ENCODE measurements at places on chromosomes 3 and 15.

- DNase-seq = no peak
Measured at GRCh38 chr3:138338811-138339210, 9.2 kb upstream of the NME9 start.

GRCh38 chr3:129481766-129482332 is 41.8 kb downstream of the IFT122 start:
- no peak for DNase-seq

DNA sequence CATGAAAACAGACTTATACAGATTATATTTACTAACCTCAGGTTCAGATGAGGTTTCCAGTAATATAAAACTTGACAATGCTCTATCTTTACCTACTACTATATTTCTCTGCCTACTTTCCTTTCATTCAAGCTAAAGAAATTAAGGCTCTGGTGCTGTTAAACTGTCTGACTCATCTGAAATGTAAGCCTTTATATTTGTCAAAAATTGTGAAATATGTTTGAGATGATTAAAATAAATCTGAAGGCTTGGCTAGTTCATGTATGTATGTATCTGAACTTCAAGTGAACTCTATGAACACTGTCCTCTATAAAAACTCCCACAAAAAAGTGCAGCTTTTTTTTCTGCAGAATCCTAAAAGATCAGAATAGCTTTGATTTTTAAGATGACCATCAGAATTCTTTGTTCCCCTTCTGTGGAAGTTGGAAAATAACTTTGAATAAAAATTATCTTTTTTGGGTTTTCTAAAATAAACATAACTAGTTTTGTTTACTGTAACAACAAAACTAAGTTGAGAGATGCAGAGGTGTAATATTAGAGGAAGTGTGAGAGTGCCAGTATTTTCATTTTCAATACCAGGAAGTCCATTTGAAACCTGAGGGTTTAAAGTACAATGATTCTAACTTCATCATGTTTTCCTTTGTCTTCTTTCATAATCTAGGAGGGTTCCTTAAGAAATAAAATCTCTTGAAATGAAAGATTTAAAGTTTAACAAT is 42.2 kb downstream of the ILDR1 start:
- DNase-seq = no peak

- DNase-seq = no peak
Measured at GRCh38 chr3:191302451-191302850, 26.7 kb upstream of the CCDC50 start.

DNA sequence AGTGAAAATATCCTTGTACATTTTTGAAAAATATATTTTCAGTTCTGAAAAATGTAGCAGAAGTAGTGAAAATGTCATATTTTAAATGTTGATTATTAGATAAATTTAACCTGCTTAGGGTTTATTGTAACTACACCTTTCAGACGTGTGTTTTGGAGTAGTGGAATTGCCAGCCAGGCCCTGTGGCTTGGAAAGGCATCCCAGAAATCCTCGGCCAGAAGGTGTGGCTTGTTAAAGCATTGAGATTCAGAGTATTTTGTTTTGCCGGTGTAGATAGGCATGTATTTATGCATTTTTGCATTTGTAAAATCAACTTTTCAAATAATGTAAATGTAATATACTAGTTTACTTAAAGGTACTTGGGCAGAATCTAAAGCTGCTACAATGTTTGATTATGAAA is 7.0 kb downstream of the EBLN2 start:
- no peak for DNase-seq

- no peak for DNase-seq
Measured at GRCh38 chr15:69974321-69974720, 123.4 kb downstream of the TLE3 start.

DNA sequence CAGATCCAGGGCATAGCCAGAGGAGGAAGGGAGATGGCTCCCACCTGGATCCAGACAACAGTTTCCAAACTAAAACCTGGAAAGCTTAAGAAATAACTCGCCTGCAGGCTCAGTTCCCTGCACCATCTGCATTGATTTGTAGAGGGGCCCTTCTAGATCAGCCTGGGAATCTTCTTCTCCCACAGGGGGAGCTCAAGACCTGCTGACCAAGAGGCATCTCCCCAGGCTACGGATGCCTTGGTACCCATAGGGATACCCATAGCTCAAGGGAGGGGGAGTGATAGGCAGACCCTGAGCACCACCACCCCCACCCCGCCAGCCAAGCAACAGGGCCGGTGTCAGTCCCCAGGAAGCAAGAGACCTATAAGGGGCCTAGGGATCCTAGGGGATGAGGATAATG is 28.0 kb upstream of the DCLK3 start:
- no peak for DNase-seq

GRCh38 chr3:183988216-183988790 is 29.4 kb downstream of the ABCC5 start:
- DNase-seq = no peak

DNA sequence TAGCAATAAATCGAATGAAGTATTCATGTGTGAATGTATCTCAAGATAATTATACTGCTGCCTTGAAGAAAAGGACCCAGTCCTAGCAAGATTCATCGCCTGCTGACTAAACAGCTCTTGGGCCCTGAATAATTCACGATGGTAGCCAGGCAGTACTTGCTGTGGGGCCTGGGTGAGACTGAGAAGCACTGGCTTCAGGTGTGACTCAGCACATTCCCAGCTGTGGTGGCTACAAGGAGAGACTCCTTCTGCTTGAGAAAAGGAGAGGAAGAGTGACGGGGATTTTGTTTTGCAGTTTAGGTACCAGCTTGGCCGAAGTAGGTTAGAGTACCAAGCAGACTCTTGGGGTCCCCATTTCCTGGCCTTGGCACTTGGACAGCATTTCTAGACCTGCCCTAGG is 47.6 kb upstream of the CD200R1L start:
- no peak for DNase-seq

- no peak for DNase-seq
Measured at GRCh38 chr15:65069179-65069578, 1.4 kb upstream of the RASL12 start.

DNA sequence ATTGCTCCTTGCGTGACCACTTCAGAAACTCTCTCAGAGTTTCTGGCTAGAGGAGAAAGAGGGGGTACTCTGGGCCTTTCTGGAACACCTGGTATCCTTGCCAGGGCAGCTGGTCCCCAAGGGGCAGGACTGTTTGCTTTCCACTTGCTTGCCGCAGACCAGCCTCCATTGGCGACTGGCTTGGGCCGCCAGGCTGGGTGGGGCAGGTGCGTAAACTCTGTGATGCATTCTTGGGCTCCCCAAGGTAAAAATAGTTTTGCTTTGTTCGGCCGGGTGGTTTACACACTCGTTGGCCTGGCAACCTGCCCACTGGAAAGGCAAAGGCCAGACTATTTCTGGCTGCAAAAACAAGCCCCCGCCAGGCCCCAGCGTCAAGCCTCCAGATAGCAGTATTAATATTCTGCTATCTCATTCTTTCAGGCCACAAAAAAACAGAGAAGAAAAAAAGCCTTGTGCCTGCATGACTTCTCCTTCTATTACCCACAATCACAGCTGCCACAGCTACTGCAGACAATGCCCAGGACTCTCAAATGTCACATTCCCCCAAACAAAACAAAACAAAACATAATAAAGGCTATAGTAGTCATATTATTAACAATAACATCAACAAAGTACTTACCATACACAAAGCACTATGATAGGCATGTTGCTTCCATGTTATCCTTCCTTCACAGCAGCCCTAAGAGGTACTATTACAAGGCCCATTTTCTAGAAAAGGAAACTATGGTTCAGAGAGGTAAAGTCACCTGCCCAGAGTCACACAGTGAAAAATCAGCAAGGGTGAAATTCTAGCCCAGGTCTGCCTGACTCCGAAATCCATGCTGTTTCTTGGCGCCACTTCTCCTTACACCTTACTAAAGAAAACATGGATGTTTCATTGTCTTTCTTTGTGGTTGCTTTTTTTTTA is 14.0 kb upstream of the SSUH2 start:
- DNase-seq = no peak

DNA sequence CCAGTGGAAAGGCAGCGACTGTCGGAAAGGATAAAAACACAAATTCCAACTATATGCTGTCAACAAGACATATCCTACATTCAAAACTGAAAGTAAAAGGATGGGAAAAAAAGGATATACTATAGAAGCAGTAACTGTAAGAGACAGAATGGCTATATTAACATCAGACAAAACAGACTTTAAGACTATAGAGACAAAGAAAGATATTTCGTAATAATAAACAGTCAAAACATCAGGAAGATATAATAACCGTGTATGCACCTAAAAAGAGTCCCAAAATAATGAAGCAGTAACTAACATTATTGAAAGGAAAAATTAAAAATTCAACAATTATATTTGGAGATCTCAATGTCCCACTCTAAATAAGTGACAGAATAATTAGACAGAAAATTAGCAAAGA is 48.2 kb downstream of the ZNF148 start:
- DNase-seq = no peak

DNA sequence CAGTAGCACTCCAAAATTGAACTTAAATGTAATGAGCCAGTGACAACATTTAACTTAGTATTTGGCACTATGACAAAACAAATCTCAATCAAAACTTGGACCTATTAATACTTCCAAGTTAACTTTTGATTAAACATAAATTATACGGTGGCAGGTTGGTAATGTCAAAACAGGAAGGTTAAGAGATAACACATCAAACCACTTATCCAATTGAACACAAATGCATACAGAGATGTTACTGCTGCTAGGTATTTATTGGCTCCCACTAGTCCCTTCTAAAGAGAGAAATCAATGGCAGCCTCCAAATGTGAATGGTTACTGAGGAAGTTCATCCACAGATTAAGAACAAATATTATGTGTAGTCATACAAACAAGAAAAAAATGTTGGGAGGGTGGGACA is 1.8 kb downstream of the GSK3B start:
- DNase-seq = no peak

DNA sequence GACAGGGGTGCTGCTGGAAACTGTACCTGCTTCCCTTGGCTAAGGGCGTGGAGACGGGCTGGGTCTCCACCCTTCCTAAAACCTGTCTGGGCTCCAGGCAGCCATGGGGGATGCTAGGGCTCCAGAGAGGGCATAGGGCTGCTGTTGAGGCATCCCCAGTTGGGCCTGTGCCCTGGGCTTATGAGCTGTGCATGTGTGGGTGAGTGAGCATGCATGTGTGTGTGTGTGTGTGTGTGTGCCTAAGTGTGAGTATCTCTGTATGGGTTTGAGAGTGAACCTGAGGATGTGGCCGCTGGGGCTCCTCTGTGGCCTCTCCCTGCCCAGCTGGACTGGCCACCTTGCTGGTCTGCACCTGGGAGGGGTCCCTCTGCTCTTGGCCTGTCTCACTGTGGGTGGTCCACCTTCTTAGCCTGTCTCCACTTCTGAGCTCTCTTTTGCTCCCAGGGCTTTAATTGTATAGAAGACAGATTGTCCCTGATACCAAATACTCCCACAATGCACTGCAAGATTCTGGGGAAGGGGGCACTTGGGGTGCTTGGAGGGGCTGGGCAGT is 11.9 kb upstream of the TMEM115 start:
- DNase-seq = no peak

DNA sequence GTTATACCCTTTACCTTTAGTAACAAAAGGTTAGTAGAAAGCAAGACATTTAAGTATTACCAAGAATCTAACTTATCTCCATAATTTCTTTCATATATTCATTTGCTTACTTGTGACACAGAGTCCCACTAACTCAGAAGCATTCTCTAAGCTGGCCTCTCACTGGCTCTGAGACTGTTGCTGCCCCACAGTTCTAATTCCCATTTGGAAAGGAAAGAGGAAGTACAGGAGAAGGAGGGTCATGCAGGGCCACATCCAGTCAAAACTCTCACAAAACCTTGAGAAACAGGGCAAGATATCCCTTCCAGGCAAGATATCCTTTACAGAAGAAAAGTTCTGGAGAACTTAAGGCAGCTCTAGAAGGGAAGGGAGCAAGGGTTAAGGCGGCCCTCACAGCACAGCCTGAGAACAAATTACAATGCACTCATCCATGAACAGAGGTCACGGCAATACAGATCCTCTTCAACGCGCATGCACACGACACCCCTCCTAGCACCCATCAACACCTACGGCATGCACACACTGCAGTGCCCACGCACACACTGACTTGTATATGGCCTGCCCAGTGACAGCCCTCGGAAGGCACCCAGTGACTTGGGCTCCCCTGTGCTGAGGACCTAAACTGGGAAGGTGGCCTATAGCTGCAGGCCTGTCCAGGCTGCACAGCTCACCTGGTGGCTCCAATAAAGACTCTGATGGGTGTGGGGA is 13.0 kb upstream of the MYO5C start:
- DNase-seq = no peak

DNA sequence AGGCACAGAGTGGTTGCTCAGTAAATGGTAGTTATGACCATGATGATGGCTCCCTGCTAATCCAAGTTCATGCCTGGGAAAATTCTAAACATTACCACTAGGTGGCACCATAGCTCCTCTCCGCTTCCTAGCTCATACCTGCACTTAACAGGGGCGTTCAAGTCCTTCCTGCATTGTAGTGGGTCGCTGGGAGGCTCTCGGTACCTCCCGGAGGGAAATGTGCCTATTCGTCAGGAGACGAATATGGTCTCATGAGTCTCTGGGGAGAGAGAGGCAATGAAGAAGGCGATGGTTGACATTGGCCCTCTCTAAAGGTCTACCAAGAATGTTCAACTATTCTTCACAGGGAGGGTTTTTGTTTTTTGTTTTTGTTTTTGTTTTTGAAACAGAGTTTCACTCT is 10.9 kb downstream of the MESP1 start:
- no peak for DNase-seq

DNA sequence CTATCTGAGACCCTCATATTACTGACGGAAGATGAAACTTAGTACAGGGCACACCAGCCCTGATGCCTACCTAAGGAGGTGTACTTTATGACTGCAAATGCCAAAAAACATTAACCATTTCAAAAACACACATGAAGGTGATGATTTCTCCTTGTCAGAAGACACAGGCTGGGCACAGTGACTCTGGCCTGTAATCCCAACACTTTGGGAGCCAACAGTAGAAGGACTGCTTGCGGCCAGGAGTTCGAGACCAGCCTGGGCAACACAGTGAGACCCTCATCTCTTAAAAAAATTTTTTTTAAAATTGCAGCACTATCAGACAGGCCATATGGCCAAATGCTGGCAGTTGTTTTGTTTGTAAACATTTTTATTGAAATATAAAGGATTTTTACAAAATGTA is 73.5 kb downstream of the LRIG1 start:
- DNase-seq = no peak

GRCh38 chr3:142481196-142481595 is 33.4 kb upstream of the XRN1 start:
- no peak for DNase-seq

- DNase-seq = no peak
Measured at GRCh38 chr3:171688002-171688401, 122.3 kb downstream of the PLD1 start.

DNA sequence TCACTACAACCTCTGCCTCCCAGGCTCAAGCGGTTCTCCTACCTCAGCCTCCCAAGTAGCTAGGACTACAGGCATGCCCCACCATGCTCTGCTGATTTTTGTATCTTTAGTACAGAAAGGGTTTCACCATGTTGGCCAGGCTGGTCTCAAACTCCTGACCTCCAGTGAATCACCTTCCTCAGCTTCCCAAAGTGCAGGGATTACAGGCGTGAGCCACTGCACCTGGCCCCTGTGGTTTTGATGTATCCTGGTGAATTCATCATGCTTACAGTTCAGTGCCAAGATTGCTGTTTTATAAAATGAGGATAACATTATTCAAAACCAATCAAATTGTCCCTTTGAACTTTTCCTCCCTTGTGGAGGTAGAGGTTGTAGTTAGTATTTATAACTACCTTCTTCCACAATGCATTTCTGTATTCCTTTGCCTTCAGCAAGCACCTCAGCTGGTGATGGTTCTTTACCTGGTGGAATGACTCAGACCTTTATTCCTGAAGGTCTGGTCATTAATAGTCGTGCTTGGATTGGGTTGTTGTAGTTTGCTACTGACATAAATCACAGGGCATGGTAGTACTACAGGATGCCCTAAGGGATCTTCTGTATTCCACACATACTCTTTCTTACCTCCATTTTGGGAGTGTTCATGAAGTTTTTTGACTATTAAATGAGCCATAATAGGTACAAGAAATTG is 76.9 kb downstream of the UBP1 start:
- no peak for DNase-seq
